Hematopoietic multipotent progenitor cell treated with erythropoietin and hydrocortisone succinate and interleukin-3 and kit ligand, for 15 days (in vitro differentiated cells): ENCODE measurements at places on chromosomes 12 and 14.
A peak's percentile ranks its signal among the peaks of the same experiment; 100 is the strongest.

DNA sequence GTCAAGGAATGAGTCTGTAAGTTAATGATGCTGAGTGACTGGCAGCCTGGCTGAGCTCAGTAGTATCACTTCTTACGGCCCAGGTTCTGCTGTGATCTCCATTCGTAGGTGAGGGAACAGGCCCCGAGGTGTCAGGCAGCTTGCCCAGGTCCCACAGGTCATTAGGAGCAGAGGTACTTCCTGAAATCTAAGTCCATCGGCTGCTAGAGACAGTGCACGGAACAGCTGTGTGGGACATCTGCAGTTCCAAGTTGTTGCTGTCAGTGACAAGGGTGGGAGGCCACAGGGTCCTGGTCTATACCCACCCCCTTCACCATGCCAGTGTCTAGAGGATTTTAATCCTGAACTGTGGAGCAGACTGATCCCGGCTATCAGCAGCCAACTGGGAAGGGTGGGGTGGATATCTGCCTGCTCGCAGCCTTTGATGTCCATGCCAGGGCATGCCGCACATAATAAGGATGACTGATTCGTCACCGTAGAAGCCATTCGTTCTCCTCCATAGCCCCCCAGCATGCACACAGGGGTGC, 82.3 kb upstream of the RIN3 start:
- DNase-seq: no peak

DNA sequence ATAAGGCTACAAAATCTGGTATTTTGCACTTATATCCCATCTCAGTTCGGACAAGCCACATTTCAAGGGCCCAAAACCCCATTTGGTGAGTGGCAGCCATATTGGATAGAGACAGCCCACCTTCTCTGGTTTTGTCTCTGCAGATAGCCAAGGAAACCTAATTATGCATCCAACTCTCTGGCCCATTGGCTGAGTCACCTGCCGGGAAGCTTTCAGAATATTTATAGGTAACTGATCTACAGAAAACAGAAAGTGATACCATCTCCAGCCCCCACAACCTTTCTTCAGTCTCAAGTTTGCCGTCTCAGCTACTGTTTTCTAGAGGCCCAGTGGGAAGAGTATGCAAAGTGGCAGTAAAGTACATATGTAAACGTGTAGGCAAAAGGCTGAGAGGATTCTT, 33.7 kb upstream of the PPP1CC start:
- DNase-seq: no peak

DNA sequence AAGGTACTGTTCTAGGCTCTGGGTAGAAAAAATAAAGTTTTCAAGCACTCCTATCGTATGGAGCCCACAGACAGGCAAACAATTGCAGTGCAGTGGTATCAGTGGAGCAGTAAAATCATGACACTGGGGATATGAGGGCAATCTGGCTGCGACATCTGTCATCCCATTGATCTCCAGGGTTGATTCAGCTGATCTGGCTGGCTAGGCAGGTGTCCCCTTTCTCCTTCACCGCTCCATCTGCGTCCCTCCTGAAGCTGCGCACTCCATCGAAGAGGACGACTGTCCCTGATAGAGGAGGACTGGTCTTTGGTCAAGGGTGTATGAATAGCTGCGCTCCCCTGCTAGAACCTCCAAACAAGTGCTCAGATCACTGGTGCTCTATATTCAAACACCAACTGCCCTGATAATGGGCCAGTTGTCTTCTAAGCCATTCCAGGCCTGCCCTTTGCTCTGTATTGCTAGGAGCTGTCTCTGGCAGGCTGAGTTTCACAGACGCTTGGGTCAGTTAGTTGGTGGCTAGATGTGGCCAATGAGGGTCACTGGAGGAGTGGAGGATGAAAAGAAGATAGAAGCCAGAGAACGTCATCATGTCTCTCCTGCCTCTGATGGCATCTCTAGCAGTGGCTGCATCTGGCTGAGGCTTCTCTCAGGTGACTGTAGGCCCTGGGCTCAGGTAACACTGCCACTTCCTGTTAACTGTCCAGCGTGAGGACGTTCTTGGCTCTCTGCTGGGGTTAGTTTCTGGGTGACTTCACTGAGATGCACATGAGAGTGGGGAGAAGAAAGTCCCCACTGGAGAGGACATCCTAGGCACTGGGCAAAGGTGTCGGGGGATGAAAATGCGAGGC, 205.0 kb upstream of the FOXN3 start:
- DNase-seq: no peak

DNA sequence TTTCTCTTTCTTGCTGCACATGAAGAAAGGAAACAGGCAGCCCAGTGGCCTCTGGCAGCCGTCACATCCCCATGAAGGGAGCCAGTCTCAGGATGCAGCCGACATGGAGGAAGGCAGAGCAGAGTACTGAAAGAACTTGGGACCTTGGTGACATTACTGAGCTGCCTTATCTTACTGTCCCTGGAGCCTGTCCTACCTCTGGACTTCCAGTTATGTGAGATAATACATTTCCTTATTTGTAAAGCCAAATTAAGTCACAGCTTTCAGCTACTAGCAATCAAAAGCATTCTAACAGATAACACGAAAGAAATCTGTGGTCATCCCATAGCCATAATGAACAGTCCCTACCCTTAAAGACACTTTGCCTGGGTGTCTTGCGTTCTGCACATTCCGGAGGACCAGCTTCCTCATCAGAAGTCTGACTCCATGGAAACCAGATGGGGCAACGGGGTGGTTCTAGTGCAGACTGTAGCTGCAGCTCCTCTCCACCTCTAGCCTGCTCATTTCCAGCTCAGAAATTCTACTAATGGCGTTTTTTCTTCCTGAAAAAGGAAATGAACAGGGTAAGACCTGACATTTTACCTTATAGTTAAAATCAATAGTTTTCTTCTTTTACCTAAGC, 7.8 kb upstream of the EGLN3 start:
- no peak for DNase-seq

DNA sequence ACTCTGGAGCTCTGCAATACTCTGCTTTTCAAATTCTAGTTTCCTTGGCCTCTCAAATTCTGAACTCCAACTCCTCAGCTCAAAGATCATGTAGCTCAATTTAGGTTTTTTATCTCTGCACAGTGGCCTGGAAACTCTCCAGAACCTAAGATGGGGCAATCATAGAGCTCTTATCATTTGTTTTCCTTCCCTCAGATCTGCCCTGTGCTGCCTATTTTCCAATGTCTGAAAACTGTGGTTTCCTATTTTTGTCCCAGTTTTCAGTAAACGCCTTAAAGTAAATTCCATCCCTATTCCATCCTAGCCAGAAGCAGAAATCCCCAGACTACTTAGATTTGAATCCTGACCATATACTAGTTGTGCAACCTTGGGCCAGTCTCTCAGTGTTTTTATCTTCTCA, 73.2 kb downstream of the CEP83 start:
- DNase-seq: no peak

DNA sequence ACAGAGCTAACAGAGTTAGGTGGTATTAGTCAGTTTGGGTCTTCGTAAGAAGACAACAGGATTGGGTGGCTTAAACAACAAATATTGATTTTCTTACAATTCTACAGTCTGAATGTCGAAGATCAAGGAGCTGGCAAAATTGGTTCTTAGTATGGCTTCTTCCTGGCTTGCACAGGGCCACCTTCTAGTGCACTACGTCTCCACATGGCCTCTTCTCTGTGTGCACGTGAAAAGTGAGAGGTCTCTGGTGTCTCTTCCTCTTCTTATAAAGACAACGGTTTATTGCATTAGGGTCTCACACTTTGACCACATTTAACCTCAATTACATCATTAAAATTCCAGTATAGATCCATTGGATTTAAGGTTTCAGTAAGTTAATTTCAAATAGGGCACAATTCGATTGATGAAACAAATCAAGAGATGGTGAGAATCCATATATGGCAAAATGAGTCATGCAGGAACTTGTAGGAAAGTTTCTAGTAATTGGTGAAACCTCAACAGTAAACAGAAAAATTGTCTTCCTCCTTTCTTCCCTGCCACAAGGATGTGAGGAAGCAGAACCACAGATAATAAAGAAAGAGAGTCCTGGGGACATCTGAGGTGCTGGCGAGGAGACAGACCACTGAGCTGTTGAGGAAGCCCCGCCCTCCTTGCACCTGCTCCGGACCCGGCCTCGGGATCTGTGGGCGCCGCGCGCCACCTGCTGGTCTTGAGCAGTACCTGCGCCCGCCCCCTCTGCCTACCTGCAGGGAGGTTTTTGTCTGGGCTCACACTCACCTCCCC, 846.7 kb downstream of the TMEM121 start:
- DNase-seq: peak; percentile 57

DNA sequence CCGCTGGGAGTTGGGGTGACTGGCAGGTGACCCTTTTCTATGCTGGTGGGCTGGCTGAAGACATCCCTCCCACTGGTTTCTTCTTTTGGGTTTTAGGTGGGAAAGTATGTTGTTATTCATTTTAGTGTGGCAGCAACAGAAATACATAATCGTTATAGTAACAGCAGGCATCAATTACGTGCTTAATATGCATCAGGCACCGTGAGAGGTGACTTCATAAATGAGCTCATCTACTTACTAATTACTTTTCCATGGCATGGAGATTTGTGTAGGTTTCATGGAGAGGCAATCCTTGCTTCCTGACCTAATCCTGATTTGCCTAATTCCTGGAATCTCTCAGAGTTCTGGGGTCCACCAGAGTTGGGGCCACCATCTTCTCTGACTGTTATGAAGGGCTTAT, 13.4 kb upstream of the CELA1 start:
- DNase-seq: no peak

GRCh38 chr12:21984375-21984774, 43.1 kb upstream of the ABCC9 start:
- DNase-seq: no peak

- peak; percentile 24 for DNase-seq
Measured at GRCh38 chr14:65229748-65230728, 127.7 kb upstream of the MAX start.

- no peak for DNase-seq
Measured at GRCh38 chr12:3646561-3647241, 106.2 kb downstream of the CRACR2A start.

- no peak for DNase-seq
Measured at GRCh38 chr14:92635031-92635430, 113.4 kb downstream of the LGMN start.

DNA sequence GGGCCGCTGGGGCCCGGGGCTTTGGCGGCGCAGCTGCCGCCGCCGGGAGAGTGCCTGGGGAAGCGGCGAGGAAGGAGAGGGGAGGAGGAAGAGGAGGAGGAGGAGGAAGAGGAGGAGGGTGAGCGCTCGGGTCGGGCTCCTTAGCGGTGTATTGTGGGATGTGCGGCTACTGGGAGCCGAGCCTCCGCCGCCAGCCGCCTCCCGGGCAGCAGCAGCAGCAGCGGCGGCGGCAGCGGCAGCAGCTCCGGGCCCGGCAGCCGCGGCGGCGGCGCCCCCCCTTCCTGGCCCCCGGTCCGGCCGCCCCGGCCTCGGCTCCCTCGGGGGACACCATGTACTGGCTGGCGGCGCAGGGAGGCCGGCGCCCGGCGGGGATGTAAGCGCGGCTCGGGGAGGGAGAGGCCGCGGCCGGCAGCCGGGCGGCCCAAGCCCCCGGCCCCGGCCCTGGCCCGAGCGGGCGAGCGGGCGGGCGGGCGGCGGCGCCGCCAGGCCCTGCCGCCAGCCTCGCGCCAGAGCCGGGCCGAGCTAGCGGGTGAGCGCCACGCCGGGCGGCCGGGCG, at the start of gene SETD1B:
Gene SETD1B, plus strand, starts transcription at position 149 of the 556 bp plus-strand sequence. CDS start 729 bp downstream, outside the sequence.
- peak; percentile 69 for DNase-seq

GRCh38 chr12:51850081-51850964, 1.8 kb upstream of the FIGNL2 start:
- DNase-seq: no peak

DNA sequence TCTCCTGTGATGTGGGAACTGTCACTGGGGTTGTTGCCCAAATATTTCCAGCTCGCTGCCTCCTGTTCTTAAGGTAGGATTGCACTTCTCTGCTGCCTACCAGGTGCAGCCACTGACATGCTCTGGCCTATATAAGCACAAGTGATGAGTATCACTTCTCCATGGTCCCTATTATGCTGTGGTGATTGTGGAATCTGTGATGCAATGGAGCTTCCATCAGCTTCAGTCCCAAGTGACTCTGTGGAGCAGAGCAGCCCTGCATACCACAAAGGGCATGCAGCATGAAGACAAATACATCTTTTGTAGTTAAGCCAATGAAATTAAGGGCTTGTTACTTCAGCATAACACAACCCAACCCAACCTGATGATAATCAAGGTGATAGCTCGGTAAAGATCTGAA, 43.5 kb downstream of the CKAP4 start:
- DNase-seq: no peak

GRCh38 chr12:58425481-58426392, 484.4 kb downstream of the ATP23 start:
- no peak for DNase-seq

DNA sequence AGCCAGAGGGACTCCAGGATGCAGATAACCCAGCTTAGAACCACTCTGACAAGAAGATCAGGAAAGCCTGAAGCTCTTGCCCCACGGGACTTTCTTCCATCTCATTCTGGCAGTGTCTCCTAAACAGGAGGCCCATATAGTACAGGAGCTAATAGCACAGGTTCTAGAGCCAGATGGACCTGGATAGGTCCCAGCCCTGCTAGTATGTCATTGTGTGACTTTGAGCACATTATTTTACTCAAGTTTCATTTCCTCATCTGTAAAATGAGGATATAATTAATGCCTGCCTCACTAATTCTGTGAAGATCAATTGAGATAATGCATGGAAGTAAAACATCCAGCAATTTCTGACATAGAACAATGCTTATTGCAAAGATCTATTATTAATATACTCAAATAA, 66.5 kb upstream of the GZMB start:
- no peak for DNase-seq

DNA sequence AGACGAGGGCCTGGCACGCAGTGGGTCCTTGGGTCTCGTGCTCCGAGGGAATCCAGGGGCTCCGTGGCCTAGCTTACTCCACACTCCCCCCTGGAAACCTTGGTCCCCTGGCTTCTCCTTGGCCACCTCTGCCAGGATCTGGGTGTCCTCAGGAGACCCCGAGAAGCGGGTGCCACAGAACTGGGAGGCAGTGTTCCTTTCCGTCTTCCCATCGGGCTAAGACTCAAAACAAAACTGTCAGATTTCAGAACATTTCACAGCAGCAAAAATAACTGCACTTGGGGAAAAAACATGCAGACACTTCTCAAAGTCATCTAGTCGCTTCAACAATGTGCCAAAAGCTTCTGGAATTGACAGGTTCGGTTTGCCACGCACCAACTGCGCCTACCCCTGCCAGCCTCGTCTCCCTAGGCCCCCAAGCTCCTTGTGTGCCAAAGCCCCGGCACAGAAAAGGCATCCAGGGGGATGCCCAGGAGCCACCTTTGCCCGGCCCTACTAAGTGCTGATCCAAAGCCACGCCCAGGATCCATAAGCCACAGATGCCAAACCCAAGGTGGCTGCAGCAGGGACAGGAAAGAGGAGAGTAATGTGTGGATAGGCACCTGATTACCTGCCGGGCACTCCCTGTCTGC, 58.4 kb upstream of the DIO3 start:
- DNase-seq: no peak

DNA sequence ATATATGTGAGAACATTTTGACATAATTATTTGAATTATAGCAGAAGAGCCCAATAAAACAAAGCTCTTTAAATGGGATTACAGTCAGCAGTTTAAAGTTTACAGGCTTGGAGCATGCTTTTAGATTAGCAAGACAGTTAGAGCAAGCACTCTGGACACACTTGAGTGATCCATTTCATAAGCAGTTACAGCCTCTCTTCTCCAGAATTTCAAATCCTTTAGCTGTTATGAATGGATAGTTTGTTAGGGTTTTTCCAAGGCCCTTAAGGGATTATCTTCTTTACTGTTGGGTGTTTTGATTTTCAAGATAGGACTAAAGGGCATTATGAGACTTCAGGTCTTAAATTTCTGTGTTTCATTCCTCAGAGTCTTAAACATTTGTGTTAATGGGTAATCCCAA, 36.3 kb downstream of the BEST3 start:
- DNase-seq: no peak
